ENCODE measurements at places on chromosomes 1 and 21.

DNA sequence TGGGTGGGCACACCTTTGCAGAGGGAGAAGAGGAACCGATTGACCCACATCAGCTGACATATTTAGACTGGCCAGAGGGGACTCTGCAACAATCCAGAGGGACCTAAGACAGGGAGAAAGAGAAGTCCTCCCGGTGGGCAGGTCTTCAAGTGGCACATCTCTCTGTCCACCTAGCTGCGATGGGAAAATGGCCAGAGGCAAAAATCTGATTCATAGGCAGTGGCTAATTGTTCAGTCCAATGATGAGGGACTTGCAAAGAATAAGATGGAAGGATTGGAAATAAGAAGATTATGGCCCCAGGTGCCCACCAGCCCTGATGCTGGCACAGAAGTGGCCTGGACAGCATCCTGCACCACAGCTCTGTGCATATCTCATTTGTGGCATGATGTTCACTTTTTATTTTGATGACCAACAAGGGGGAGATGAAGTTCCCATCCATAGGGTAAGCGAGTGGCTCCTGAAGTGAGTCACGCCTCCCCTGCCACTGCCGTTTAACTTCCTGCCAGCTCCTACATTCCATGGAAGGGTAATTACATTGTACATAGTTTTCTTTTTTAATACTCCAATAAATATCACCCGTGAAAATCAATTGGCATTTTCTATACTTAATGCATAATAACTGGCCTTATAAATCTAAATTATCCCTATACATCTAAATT, 659.6 kb downstream of the MATN1 start:
- DNase-seq: no peak

- DNase-seq: no peak
Measured at GRCh38 chr1:171961861-171962260, 120.6 kb downstream of the DNM3 start.

GRCh38 chr1:173161510-173162221, 45.5 kb downstream of the TNFSF4 start:
- peak; percentile 79 for DNase-seq

DNA sequence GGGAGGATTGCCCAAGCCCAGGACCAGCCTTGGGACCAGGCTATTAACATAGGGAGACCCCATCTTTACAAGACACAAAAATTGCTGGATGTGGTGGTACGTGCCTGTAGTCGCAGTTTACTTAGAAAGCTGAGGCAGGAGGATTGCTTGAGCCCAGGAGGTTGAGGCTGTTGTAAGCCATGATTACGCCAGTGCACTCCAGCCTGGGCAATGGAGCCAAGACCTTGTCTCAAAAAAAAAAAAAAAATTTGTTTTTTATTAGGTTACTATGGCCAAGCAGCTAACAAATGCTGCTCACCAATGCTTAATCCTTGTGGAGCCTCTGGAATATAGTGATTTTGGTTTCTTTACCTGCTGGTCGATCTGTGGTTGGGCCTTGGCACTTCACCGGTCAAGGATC, 8.8 kb downstream of the ARID1A start:
- DNase-seq: no peak

GRCh38 chr1:246108278-246108925, 398.7 kb downstream of the SMYD3 start:
- DNase-seq: no peak

DNA sequence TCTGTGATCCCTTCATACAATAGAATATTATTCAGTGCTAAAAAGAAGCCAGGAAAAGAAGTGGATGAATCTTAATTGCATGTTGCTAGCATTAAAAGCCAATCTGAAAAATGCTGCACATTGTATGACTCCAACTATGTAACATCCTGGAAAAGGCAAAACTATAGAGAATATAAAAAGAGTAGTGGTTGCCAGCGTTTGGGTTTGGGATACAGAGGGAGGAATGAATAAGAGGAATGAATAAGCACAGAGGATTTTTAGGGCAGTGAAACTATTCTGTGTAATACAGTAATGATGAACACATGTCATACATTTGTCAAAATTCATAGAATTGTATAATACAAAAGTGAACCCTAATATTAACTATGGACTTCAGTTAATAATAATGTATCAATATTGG, 42.5 kb downstream of the GPR88 start:
- no peak for DNase-seq

DNA sequence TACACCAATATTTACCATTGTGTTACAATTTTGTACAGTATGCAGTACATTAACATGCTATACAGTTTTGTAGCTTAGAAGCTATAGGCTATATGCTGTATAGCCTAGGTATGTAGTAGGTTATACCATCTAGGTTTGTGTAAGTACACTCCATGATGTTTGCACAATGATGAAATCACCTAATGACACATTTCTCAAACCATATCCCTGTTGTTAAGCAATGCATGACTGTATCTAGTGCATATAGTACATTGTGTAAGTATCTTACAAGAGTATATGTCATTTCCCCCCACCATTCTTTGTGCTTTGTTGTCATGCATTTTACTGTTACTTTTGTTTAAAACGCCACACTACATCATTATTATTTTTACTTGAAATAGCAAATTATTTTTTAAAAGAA, 65.7 kb upstream of the RNF11 start:
- peak; percentile 29 for DNase-seq

DNA sequence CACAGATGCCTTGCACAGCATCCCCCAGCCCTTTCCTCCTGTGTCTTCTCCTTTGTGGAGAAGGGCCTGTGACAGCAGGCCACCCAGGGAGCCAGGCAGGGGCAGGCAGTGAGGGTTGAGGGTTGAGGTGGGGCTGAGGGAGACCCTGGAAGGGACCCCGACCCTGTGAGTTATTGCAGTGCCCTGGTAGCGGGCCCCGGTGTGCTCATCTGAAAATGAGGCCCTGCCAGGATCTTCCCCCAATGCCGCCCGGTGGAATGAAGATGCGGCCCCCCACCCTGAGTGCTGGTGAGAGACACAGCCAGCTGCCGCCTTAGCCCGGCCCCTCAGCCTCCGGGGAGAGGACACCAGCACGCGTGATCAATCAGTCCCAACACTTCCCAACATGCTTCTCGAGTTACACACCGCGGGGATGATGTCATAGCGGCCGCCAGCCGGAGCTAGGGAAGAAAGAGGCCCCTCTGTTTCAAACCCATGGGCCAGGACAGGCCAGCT, 36.2 kb upstream of the ACTRT2 start:
- DNase-seq: no peak

GRCh38 chr1:224399887-224400286, 34.7 kb downstream of the WDR26 start:
- no peak for DNase-seq

- no peak for DNase-seq
Measured at GRCh38 chr21:35625576-35625975, 434.8 kb downstream of the SETD4 start.

DNA sequence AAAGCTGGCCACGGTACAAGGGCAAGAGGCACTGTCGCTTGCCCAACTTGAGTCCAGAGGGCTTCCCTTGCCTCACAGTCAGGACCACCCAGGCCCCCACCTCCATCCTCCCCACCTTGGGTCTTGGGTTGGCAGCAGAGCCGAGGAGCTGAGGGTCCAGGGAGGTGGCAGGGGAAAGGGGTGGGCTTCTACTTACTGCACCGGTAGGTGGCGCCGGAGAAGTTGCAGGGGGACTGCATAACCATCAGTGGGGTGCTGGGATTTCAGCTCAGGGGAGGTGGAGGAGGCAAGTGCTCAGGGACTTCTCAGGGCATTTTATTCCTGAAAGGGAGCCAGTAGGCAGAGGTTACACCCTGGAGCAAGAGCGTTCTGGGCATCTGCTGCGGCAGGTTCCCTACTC, 44.0 kb downstream of the TRIM62 start:
- peak; percentile 47 for DNase-seq

DNA sequence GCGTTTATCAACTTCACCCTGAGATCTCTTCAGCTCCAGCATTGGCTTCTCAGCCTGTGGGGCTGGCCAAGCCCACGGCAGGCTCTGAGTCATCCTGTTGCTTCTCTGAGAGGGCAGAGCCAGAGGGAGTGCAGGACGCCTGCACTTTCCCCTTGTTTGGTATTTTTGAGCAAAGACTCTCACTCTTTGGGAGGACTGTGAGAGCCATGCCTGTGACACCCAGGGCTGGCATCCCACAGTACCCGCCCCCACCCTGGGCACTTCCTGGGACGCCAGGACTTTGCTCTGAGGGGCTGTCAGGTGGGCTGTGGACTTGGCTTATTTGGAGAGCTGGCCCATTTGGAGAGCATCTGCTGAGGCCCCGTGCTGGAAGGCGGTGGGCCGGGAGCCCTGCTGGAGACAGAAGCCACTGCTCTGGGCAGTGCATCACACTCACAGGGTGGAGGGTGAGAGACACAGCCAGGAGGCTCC, 37.4 kb downstream of the VANGL1 start:
- DNase-seq: peak; percentile 78

GRCh38 chr21:31354604-31355443, 10.8 kb upstream of the TIAM1 start:
- peak; percentile 57 for DNase-seq

DNA sequence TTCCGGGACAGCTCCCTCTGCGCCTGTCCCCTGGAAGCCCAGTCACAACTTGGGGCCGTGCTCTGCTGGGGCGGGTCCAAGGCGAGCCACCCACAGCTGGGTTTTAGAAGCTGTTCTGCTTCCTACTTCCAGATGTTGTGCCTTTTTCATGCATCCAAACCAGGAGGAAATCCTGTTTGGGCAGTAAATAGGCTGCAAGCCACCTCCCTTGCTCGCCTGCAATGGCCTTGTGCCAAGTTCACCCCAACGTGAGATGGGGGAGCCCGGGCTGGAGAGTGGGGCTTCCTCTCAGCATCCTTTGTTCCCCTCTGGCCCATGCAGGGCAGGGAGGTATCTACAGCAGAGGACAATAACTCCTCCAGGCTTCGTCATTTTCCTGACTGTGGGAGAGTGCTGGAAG, 73.2 kb downstream of the DMRTB1 start:
- DNase-seq: no peak

DNA sequence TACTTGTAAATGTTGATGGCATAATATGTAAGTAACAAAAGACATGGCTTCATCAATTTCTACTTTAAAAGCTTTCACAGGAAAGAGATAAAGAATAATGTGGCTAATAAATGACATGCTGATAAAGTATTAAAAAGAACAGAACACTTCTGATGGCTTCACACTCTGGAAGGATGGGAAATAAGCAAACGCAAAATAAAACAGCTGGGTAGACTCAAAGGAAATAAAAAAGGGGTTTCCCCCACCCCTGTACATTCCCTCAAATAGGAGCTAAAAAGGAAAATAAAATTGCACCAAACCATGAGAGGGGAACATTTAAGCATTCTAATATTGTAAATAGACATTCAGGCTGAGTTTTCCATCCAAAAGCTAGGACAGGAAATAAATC, 27.0 kb upstream of the DYRK1A start:
- DNase-seq: no peak

- DNase-seq: peak; percentile 67
Measured at GRCh38 chr1:202349206-202349928, 868 bp downstream of the PPP1R12B start.

GRCh38 chr1:199774433-199775089, 252.9 kb upstream of the NR5A2 start:
- peak; percentile 81 for DNase-seq

- no peak for DNase-seq
Measured at GRCh38 chr1:209008586-209008985, 574.9 kb upstream of the CAMK1G start.

DNA sequence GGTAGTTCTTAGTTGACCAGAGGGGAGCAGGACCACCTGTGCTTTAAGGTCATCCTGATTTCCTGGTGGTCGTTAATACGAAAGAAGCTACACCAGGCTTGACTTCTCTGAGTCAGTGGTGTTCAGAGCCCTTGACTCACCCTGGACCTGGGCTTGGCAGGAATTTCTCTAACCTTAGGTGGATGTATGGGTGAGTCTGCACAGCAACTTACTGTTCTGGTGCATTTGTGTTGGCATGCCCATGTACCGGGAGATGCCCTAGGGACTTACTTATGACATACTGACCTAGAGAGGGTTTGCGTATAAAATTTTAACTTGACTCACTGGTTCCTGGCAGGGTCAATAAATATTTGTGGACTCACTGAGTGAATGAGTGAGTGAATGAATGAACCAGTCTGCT, 304.6 kb downstream of the DISC1 start:
- no peak for DNase-seq

GRCh38 chr1:22188436-22188835, 45.5 kb upstream of the WNT4 start:
- no peak for DNase-seq

DNA sequence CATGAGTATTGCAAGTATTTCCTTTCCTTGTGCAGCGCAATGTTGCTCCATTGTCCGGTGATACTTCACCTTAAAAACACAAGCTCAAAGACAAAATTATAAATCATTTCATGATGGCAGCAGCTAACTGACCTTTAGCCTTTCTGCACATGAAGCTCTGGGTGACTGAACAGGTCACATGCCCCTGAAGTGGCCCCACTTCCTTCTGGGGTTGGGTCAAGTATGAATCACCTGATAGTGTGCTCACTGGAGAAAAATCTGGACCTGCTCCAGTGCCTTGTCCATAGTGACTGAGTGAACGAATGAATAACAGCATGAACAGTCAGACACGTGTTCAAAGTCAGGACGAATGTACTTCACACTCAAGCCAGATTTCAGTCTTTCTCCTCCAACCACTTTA, 658.9 kb downstream of the NPHP4 start:
- no peak for DNase-seq

DNA sequence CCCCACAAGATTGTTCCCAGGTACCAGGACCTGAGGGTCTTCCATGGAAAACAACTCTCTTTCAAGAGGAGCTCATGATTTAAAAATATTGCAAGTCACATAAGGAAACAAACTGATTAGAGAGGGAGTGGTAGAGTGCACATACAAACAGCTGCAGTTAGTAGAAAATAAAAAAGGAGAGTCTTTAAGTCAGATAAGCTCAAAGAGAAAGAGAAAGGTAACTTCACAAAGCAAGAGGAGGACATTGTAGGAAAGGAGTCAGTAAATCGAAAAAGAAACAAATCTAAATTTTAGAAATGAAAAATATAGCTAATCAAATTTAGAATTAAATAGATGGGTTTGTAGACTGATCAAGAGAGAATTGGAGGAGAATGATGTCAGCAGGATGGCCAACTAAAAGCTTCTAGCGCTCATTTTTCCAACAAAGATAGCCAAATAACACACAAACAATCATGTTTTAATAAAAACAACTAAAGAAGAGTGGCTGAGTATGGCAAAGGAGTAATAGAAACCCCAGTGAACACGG, 86.1 kb upstream of the CD53 start:
- no peak for DNase-seq

DNA sequence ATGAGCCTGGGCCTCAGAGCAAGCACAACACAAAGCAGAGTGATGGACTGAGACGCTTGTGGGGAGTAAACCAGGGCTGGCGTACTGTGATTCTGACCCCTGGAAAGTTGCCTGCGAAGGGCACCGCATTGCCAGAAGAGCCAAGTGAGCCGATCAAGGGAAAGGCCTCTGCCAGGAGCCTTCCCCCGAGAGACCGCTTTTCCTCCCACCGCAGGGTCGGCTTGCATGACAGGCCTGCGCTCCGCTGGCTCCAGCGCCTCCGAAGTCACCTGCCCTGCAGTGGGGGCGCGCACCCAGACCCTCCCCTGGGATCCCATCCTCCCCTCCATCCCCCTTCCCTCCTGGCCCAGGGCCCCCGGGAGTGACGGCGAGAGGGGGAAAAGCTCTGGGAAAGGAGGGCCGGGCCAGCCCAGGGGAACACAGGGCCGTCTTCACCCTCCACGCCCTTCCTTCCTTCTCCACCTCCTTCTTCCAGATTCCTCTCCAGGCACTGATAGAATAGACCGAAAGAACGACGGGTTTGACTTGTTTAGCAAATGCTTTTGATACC, 165.0 kb downstream of the TRIM33 start:
- peak; percentile 19 for DNase-seq
